ENCODE measurements at places on chromosomes 3 and 15. TPM values are rescaled to one million over a fixed set of nuclear protein-coding genes. Genes with fewer than 3 reads are reported as not detected.

The CCDC39 gene
- 0.14 TPM for polyA plus RNA-seq

The PLIN1 gene
- 3.3 TPM for polyA plus RNA-seq

The CCDC54 gene
- not detected for polyA plus RNA-seq

The RAD51 gene
- polyA plus RNA-seq = 24.7 TPM

The FETUB gene
- polyA plus RNA-seq = not detected

The PLA2G4D gene
- polyA plus RNA-seq = 0.17 TPM

The BSN gene
- 11.8 TPM for polyA plus RNA-seq

The GOLGA6L4 gene
- polyA plus RNA-seq = not detected

The PML gene
- polyA plus RNA-seq = 37.7 TPM

GRCh38 chr15:28981351-28981720, 95.6 kb downstream of the APBA2 start:
- DNase-seq = no peak

- DNase-seq = no peak
Measured at GRCh38 chr3:134353831-134354611, 20.2 kb downstream of the AMOTL2 start.

DNA sequence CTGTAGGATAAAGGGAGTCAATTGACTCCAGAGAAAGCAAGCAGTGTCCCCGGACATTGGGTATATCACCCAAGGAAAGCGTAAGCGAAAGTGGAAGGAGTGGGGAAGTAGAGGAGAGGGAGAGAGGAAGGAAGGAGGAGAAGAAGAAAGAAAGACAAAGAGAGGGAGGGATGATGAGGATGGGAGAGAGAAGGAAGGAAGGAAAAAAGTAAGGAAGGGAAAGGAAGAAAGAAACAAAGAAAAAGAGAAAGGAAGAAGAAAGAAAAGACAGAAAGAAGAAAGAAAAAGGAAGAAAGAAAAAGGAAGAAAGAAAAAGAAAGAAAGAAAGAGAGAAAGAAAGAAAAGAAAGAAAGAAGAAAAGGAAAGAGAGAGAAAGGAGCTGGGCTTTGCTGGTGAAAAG, 839 bp downstream of the DNASE1L3 start:
- DNase-seq = no peak

GRCh38 chr3:54874816-54875556, 52.9 kb downstream of the LRTM1 start:
- no peak for DNase-seq

GRCh38 chr15:85394554-85395333, 14.3 kb downstream of the AKAP13 start:
- DNase-seq = no peak

DNA sequence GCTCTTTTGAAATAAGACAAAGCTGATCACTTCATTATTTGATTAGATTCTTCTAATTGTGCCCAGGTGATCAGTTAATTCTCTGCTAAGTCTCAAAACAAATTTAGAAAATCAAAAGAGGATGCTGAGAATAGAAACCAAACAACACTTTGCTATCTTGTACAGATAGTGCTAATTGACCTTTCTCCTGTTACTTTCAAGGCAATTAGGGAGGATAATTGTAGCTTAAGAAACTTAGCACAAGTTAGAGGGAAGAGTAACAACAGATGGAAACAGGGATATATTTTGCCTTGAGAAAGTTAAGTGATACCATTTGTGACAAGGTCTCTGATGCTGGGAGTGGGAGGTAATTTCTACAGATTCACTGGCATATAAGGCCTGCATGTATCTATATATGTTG, 344.8 kb upstream of the GRM7 start:
- DNase-seq = peak; percentile 26

DNA sequence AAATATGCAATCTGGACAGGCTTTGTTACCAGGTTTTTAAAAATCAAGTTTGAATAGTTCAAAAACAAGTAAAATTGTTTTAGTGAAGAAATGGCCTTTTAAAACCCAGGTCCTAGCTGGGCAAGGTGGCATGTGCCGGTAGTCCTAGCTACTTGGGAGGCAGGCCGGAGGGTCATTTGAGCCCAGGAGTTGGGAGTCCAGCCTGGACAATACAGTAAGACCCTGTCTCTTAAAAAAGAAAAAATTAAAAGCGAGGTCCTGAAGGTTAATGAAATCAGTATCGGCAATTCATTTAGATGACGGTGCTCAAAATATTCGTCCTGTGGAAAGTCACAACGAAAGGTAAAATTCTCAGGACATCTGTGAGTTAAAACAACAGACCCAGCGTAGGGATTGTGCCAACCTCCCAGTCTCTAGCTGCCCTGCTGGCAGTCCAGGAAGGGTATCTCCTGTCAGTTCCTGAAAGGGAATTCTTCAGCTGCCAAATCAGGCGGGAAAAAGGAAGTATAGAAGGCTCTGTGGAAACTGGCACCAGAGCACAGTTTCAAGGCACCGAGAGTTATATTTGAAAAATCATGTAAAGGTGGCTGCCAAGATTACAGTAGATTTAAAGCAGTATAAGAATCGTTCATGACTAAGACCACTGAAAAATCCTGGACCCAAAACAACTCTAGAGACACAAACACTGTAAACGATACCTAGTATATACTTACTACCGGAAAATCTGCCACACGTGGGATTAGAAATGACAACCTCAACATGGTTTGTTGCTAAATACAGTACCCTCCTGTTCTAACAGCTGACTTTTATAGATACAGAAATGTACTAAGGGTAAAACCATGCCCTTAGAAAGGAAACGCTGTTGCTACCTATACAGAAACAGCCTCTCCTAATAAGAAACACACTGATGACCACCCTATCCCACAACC, 1.2 kb upstream of the ABHD17C start:
- DNase-seq = peak; percentile 65

- peak; percentile 73 for DNase-seq
Measured at GRCh38 chr3:151135541-151136337, 50.3 kb downstream of the MED12L start.

- DNase-seq = peak; percentile 62
Measured at GRCh38 chr3:104132566-104133403, 1233.9 kb upstream of the ALCAM start.

GRCh38 chr3:56962206-56962605, 98.3 kb upstream of the SPATA12 start:
- peak; percentile 43 for DNase-seq

Measured in brain (organoid and tissue), 16 donors.